ENCODE measurements at places on chromosomes 2 and 18.

DNA sequence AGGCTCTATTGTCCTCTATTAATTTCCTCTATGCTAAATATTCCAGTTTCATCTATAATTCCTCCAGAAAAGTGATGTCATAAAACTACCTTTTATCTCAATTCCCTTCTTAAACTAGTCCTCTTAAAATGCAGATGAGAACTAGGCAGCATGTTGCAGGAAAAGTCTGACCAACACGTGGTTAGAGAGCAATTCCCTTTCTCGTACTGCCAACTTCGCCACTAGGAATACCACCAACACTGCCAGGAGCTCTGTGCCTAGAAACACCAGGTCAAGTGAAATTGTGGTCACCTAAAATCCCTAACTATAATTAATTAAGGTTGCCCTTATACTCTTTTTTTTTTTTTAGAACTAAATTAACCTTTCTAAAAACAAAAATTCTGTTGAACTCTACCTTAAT is 127.7 kb downstream of the PPP1R1C start:
- DNase-seq = no peak

DNA sequence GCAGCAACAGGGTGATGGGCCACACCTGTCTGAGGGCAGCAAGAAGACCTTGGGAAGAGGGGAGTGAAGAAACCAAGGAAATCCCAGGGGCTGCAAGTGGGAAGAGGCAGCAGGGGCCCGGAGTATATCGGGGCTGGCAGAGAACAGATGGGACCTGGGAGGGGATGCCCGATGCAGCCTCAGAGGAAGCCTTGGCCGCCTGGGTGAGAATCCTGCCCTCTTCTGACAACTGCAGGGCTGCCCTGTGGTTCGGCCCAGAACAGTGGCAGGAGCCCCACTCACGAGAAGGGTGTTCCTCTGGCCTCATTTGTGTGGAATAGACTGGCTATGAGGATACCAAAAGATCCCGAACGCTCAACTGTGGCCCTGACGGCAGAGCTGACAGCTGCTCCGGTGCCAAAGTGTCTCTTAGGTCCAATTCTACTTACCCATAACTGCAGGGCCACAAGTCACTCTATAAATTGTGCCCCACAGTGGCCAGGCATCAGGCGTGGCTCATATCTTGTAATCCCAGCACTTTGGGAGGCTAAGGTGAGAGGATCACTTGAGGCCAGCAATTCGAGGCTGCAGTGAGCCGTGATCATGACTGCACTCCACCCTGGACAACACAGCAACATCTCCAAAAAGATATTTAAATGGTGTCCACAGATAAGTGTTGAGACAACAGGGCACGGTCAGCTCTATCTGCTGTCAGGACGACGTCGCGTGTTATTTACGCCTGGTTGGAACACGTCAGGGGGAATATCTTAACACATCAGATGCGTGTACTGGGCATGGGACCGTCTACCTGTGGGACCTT is 23.6 kb upstream of the ID2 start:
- no peak for DNase-seq

- DNase-seq = no peak
Observed at GRCh38 chr2:164903951-164904350, 51.4 kb downstream of the SLC38A11 start.

DNA sequence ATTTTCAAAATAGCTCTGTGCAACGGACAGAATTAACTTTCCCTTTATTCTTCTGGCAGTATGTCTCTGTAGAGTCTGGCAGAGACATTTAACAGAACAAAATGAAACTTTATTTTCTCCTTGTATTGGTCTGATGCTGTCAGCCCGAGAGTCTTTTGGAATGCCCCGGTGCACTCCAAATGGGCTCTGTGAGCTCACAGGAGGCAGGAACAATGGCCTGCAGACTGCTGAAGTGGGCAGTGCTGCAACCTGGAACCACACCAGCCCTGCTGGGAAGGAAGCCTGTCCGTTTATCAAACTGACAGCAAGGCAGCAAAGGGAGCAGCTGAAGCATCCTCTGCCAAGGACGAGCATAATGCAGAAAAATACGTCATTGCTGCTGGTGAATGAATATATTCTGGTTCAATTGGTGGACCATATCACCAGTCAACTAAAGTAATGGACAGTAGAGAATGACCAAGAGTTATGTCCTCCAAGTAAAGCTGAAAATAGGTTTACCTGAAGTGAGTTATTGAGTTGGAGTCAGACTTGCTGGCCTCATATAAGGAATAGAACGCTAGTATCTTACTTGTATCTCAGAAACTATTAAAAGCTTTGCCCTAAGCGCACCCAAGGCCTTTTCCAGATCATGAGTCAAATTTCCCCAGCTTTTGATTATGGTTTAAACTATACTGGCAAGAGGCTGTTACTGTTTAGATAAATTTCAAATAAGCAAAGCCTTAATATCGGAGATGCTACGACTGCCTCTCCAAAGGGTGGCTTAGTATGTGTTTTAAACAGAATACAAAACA is 207.6 kb upstream of the TANK start:
- DNase-seq = no peak

GRCh38 chr2:85166021-85166420 is 32.8 kb downstream of the TCF7L1 start:
- DNase-seq = no peak

- peak; percentile 86 for DNase-seq
Observed at GRCh38 chr18:12621742-12622306, 36.1 kb downstream of the SPIRE1 start.

DNA sequence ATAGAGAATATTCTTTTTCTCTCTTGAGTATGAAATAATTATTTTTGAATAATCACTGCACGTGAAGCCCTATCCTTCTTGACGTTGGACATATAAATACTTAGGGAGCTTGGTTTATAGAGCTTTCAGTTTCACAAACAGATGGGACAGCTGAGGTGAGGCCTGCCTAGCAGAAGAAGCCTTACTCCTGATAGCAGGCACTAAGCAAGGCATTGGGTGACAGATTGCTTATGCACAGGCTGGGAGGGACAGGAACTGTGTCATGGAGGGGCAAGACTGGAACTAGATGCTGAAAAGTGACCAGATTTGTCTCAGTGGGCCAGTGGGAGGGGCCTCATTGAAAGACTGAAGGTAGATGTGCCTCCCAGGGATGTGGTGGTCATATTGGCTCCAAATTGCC is 220.8 kb downstream of the NEDD4L start:
- DNase-seq = no peak

- DNase-seq = peak; percentile 41
Observed at GRCh38 chr18:76821875-76822505, 367 bp upstream of the ZNF236 start.

- DNase-seq = peak; percentile 63
Observed at GRCh38 chr2:159226059-159226461, 60.4 kb downstream of the WDSUB1 start.

DNA sequence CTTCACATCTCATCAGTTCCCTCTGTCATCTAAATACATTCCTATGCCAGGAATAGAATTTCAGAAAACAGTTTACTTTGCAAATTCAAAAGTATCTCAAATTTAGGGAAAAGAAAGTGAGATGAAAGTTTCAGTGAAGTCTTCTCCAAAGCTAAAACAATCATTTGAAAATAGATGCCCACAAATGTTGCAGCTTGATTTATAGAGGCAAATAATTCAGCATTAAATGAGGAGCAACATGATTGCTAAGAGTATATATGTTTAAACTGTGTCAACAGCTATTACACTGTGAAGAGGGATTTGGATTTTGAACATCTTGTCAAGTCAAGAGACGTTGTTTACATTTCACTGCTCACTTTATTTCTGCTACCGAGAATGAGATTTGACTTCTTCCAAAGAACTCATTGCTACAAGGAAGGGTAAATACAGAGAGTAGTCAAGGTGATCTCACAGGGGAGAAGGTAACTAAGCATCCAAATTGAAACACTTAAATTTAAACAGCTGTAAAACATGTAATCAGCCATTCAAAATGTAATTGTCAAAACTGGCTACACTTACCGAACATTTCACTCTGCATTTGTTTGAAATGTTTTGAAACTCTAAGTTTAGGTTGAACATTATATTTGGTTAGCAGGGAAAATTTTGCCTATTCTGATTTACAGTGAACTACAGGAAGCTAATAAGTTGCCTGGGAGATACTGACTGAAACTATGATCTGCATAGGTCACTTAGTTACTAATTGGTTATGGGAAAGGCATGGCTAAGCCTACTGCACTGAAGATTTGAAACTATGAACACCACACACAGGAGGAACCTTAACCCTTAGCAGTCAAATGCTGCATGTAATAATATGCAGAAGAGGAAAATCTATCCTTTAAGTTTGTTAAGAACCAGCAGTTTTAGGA is 33.2 kb upstream of the GALNT3 start:
- no peak for DNase-seq

- no peak for DNase-seq
Observed at GRCh38 chr18:11260961-11261461, 111.6 kb upstream of the PIEZO2 start.

- no peak for DNase-seq
Observed at GRCh38 chr2:54898456-54899226, 151.6 kb downstream of the RTN4 start.

GRCh38 chr18:67467188-67467587 is 49.3 kb downstream of the DSEL start:
- no peak for DNase-seq

GRCh38 chr2:200274116-200275075 is 32.1 kb upstream of the SPATS2L start:
- peak; percentile 34 for DNase-seq

DNA sequence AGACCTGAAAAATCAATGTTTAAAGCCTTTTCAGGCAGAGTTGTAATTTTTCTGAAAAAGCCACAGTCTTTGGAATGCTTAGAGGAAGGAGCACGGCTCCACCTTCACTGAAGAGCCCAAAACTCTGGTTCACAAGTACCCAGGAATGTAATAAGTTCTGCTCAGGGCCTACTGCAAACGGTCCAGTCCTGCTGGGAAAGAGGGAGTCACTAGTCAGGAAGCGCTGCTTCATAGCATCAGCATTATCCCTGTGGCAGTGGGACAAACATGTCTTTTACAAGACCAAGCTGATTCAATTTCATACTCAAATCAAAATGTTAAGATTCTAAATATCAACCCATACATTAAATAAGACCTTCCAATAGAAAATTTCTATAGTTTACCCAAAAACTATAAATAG is 152.9 kb upstream of the PGAP1 start:
- DNase-seq = no peak

- DNase-seq = no peak
Observed at GRCh38 chr2:85875350-85876050, 13.3 kb downstream of the ST3GAL5 start.

DNA sequence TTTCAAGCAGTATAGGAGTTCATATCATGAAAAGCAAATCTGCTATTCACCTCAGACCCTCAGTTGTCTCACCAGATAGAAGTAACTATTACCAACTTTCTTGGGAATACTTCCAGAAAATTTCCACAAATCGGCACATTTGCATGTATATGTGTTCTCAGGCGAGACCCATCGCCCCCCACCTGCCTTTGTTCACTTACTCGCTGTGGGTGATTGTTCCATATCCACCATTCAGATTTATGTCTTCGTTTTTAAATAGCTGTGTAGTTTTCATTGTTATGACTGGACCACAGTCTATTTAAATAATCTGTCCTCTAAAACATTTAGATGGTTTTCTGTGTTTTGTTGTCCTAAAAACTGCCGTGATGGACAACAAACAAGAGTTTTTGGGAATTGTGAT is 3.3 kb downstream of the TRIM54 start:
- DNase-seq = no peak

DNA sequence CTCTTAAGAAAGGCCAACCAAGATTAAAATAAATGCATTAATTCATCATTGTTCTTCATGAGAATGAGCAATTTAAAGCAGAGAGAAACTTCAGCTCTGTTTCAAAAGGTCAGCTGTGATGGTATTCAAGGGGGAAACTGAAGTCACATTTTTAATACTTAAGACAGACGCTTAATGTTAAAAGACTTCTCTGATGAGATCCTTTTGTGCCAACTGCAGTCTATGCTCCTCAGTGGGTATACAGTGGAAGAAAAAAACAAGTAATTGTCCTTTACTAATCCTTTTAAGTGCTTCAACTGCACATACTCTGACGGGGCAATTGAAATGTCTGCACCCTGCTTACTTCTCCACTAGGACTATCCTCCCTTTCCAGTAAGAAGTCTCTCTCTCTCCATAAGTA is 309.7 kb downstream of the GULP1 start:
- no peak for DNase-seq
